ENCODE measurements at places on chromosomes 3 and 15.

GRCh38 chr15:92123962-92124656 lies 269.6 kb upstream of the ST8SIA2 start:
- DNase-seq, result no peak

DNA sequence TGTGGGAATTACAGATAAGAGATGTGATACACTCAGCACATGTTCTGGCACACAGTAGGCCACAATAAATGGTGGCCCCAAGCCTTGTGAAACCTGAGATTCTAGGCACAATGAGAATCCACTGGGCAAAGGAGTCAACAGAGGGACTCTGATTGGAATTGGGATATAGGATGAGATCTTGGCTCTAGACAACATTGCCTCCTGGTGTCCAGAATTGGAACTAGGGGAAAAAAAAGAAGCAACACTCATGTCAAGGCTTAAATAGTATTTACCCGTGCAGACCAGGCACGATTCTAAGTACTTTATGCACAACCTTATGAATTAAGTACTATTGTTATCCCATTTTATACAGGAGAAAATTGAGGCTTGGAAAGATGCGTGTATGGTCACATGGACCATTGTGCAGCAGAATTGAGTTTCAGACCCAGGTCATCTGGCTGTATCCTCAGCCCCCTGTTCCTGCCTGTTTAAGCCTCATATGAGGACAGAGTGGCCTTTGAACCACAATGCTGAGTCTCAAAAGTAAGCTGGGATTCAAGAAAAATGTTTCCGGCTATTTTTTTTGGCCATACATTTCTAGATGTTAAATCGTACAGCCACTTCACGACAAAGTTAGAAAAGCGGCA lies 124.8 kb downstream of the SV2B start:
- no peak for DNase-seq

DNA sequence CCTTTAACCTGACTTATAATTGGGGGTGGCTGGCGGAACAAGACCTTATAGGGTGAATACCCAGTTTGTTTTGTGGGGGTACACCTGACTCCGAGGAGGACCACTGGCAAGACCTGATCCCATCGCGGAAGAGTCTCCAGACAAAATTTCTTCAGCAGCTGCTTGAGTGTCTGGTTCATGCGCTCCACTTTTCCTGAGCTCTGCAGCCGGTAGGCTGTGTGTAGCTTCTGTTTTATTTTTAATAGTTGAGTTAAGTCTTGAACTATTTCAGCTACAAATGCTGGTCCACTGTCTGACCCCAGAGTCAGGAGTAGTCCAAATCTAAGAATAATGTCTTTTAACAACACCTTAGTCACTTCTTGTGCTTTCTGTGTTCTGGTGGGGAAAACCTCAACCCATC lies 21.2 kb upstream of the NOX5 start:
- no peak for DNase-seq

GRCh38 chr15:70508561-70509281 lies 254.6 kb downstream of the UACA start:
- DNase-seq, result no peak

- no peak for DNase-seq
Observed at GRCh38 chr3:173785004-173785403, 387.5 kb downstream of the NLGN1 start.

GRCh38 chr3:182393151-182393550 lies 400.2 kb upstream of the ATP11B start:
- no peak for DNase-seq

DNA sequence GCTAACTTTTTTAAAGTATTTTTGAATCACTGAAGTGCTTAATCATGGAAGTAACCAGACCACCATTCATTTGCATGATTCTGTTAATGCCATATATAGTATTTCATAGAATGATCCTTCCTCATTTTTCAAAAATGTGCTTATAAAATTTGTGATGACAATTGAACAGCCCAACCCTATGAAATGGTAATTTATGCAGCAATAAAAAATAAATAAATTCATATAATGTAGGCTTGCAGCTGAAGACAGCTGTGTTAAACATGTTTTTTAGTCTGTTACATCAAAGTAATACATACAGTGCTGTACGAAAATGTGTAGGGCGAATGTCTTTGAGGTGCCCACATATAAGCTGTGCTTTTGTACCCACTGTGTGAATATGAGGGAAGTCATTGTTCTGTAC lies 131.7 kb downstream of the FILIP1L start:
- DNase-seq, result no peak

GRCh38 chr15:25374143-25374542 lies 64.7 kb downstream of the UBE3A start:
- DNase-seq, result no peak

GRCh38 chr3:100019719-100020118 lies 94.6 kb downstream of the FILIP1L start:
- DNase-seq, result no peak

DNA sequence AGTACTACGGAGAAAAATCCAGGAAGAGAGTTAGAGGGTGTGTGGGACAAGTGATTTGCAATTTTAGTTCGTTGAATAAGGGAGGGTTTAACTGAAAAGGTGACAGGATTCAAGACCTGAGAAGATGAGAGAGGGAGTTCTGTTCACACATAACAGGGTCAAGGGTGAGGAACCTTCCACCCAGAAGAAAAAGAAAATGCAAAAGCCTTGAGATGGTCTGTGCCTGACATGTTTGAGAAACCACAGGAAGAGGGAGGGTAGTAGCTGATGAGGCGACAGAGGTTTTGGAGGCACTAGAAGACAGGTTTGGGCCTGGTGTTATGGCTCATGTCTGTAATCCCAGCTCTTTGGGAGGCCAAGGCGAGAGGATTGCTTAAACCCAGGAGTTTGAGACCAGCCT lies 591 bp upstream of the SLC25A20 start:
- DNase-seq, result no peak

DNA sequence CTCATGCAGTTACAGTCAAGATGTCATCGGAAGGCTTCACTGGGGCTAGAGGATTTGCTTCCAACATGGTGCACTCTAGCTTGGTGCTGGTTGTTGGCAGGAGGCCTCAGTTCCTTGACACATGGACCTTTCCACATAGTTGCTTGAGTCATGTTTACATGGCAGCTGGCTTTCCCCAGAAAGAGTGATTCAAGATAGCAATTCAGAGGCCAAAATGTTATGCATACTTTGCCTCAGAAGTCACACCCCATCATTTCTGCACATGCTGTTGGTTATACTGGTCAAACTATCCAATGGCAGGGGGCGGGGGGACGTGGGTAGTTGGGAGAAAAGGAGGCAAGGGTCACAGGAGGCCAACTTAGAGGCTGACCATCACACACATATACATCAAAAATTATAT lies 58.7 kb downstream of the FOXB1 start:
- DNase-seq, result no peak

GRCh38 chr3:194977356-194977755 lies 291.7 kb downstream of the FAM43A start:
- no peak for DNase-seq

DNA sequence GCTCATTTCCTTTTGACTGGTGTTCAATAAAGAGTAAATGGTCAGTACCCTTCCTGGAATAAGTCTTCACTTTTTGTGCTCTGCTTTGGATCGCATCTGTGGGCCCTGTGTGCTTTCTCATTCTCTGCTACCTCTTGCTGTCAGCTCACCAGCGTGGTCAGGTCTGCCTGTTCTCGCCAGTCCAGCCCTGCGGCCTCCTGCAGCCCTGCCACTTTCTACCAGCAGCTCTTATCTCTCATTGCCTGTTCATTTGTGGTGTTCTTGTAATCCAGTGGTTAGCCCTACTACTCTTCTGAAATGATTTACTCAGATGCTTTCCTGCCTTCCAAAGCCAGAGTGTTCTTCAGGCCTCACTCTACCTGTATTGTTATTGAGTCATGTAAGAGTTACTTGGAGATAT lies 54.8 kb downstream of the CHCHD6 start:
- DNase-seq, result no peak

- no peak for DNase-seq
Observed at GRCh38 chr3:37888421-37888820, 26.7 kb downstream of the CTDSPL start.

GRCh38 chr15:55230051-55230670 lies 33.4 kb upstream of the RSL24D1 start:
- DNase-seq, result no peak

GRCh38 chr15:94655249-94655880 lies 424.0 kb downstream of the MCTP2 start:
- DNase-seq, result no peak

- DNase-seq, result no peak
Observed at GRCh38 chr15:44668921-44669320, 5.5 kb upstream of the SPG11 start.

DNA sequence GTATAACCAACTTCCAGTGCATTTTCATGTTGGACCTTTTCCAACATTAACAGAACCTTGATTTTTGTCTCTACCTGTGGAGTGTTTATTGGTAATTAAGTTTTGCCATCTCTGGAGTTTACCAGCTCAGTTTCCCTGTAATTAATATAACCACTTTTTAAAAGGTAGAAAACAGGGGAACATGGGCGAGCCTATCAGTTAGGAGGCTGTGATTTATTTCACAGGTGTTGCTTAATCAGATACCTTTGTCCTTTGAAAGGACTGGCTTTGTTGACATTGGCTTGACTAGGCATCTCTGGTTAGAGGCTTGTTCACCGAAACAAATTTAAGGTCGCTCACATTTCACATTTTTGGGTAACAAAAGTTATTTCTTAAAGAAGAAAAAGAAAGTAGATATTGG lies 622 bp downstream of the NAALADL2 start:
- DNase-seq, result no peak

- DNase-seq, result no peak
Observed at GRCh38 chr15:42903388-42904324, 16.9 kb downstream of the TTBK2 start.

DNA sequence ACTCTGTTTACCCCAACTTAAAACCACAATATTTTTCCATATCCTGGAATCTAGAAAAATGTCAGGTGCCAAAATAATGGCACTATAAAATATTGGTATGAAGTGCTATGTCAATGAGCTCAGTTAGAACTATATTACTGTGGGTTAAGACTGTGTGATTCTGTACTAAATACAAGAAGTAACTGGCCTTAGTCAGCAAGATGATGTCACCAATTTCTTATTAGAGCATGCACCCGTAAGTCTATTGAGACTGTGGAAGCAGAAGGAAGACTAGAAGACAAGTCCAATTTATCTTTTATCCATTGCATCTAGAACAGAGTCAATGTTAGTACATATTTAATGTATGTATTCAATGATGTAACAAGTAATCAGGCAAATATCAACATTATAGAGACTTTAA lies 25.0 kb downstream of the LRRC58 start:
- DNase-seq, result no peak

DNA sequence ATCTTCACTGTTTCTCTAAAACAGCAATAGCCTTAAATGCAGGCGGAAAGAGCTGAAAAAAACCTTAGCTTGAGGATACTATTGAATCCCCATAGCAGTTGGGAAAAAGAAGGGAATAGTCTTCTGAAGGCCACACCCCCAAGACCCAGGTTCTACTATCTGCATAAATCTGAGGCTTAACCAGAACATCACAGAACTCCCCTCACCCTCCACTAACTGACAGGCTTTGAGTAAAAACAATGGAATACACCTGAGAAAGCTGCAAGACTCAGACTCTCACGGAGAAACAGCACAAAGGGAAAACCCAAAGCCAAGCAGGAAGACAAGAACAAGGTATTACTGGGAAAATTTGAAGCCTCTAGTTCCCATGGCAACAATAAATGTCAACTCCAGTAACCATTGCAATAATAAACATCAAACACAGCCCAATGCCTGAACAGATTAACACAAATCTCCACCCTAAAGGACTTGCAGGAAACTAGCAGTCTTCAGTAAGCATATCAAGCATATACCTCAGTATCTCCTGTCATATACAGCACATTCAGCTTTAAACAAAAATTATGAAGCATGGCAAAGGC lies 56.4 kb downstream of the TMCC1 start:
- DNase-seq, result no peak

DNA sequence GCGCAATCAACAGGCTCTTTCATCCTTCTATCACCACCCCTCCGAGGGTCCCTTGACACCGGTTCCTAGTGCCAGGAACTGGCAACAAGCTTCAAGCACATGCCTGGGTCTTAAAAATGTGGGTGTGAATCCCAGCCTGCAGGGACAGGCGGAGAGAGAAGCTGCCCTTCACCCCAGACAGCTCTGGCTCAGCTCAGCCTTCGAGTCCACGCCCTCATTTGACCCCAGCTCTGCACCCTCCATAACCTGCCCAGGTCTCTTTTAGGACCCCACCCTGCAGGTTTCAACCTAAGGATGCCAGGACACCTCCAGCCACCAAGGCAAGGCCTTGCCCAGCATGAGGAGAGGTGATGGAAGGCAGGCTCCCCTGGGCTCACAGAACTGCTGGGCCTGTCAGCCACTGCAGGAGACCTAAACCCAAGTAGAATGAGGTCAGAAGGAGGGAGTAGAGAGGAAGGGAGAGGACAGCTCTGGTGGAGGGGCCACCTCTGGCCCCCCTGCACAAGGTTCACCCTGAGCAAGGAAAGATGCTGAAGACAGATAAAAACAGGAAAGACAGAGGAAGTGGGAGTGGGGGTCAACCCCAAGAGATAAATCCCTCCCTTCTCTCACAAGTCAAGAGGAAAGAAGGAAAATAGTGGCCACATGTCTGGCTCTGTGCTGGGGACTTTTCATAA lies 2.6 kb upstream of the LOXL1 start:
- no peak for DNase-seq

GRCh38 chr3:68287101-68287500 lies 632.7 kb upstream of the SUCLG2 start:
- peak; percentile 70 for DNase-seq

- peak; percentile 51 for DNase-seq
Observed at GRCh38 chr3:9111417-9111816, 138.0 kb downstream of the SRGAP3 start.

- DNase-seq, result peak; percentile 30
Observed at GRCh38 chr3:71725271-71725991, at the start of gene EIF4E3. EIF4E3 (minus strand) TSS chr3:71725402; CDS start chr3:71725367, 35 bp downstream.

DNA sequence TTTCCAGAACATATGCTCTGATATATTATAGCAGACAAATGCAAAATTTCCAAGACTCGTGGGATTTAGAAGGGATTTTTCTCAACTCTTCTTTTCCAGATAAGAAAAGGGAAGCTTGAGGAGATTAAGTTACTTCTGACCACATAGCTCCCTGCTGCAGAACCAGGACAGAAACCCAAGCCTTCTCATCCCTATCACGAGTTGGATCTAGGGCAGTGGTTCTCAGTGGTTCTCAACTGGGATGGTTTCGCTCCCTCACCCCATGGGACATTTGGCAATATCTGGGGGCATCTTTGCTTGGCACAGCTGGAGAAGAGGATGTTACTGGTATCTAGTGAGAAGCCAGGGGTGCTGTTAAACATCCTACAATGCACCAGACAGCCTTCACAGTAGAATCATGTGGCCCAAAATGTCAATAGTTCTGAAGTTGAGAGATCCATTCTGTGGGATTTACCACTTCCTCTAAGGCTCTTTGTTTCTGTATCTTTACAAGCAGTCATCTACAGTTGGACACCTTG lies 64.2 kb downstream of the LIPC start:
- DNase-seq, result no peak

GRCh38 chr3:28947751-28948150 lies 333.1 kb upstream of the RBMS3 start:
- no peak for DNase-seq

- DNase-seq, result no peak
Observed at GRCh38 chr3:131796111-131796510, 238.7 kb downstream of the CPNE4 start.
